ENCODE measurements at places on chromosomes 6 and 20.

GRCh38 chr6:109322825-109323224, 59.4 kb downstream of the CD164 start:
- DNase-seq, result no peak

- no peak for DNase-seq
Measured at GRCh38 chr6:22108199-22108598, 188.6 kb downstream of the PRL start.

DNA sequence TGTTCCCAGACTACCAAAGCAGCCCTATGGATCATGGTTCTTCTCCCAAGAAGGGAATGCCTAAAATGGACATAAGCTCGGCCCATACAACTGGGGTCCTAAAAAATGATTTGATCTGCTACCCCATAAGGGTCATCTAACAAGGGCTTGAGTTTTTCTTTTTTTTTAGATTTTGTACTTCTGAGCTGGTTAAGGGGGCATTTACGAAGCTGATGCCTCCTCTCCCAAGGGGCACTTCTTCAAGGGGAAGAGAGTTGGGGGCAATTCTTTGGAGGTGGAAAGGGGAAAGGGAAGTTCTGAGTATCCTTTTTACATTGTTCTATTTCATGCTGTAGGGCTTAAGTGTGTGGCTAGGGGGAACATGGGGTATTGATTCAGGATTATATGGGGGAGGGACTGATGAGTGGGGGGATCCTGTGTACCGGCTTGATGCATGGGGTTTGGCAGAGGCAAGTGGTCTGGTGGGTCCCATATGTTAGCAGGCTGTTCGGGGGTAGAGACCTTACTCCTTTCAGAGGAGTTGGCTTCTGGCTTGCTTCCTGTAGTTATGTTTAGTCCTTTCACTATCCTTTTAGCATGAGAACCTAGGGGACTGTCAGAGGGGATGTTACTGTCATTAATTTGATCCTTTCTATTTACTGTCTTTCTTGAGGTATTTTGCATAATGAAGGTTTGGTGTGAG, 8.1 kb upstream of the ZNFX1 start:
- DNase-seq, result no peak

DNA sequence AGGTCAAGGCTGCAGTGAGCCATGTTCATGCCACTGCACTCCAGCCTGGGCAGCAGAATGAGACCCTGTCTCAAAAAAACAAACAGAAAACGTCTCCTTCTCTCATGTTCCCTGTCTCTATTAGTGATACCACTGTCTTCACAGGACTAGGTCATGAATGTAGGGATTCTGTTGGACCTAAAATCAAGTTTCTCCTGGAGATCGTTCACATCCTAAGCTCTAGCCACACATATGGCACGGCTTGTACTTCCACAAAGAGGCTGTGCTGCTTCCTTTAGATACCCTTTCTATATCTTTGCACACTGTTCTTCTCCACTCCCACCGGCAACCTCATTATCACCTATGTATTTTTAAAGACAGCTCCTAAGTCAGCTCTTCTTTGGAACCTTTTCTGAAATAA, 96.5 kb downstream of the ADGRG6 start:
- DNase-seq, result no peak

- DNase-seq, result no peak
Measured at GRCh38 chr6:14468647-14469321, 351.2 kb downstream of the CD83 start.

DNA sequence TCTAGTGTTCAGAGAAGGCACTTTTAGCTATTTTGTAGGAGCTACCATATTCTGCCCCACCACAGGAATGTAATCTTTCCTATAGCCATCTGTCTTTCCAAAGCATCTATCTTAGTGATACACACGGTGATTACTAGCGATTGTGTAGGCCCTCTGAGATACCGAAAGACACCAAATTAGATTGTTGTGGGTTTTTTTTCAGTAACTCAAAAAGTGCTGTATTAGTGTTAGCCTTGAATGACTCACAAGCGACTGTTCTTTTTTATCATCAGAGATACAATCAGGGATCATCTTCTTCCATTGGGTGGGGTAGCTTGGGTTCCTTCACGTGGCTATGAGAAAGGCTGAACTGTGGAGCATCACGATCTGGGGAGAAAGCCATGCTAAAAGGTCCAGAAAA, 160.2 kb downstream of the MTFR2 start:
- DNase-seq, result no peak

DNA sequence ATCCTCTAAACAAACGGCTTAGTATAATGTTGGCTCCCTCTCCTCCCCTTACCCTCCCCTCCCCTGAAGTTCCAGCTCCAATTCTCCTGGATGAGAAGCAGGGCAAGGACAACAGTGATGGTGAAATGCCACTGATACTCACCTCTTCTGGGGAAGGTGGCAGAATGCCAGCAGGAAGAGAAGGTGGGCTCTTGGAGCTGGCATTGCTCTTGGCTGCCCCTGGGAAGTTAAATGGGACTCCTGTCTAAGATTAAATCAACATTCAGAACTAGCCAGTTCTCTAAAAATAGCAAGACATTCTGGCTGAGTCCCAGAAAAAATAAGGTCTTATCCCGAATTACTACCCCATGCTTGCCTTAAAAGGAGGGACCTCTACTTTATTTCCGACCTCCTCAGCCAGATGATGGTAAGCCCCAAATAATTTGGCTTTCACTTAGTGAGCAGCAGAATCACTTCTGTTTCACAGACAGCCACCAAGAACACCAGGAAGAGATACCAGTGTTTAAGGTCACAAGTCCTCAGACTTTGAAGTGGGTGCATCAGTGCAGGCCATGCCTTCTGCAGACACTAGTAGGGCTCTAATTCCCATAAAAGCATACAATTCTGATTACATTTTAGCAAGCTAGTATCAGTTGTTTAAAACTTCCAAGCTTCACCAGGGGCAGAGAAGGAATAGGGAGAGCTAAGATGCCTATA, 46.0 kb upstream of the IL17A start:
- no peak for DNase-seq

DNA sequence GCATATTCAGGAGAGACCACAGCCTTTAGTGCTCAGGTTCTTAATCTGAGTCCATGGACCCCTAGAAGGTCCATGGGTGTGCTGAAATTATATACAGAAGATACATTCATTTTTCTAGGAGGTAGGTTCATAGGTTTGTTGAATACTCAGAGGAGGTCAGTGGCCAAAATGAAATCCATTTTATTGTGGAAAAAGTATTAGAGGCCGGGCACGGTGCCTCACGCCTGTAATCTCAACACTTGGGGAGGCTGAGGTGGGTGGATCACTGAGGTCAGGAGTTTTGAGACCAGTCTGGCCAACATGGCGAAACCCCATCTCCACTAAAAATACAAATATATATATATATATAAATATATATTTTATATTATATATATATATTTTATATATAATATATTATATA, 9.0 kb upstream of the UST start:
- DNase-seq, result no peak

GRCh38 chr20:10509376-10509775, 74.3 kb downstream of the SLX4IP start:
- DNase-seq, result no peak

GRCh38 chr6:34791164-34791700, 651 bp upstream of the BLTP3A start:
- DNase-seq, result peak; percentile 25

Data from activated T-helper 9 cell treated with anti-CD3 and anti-CD28 coated beads, Interleukin-2, amount 50 U/mL, for 16 hours (primary cell).